ENCODE measurements at places on chromosomes 16 and 17.
A peak's percentile ranks its signal among the peaks of the same experiment; 100 is the strongest.

DNA sequence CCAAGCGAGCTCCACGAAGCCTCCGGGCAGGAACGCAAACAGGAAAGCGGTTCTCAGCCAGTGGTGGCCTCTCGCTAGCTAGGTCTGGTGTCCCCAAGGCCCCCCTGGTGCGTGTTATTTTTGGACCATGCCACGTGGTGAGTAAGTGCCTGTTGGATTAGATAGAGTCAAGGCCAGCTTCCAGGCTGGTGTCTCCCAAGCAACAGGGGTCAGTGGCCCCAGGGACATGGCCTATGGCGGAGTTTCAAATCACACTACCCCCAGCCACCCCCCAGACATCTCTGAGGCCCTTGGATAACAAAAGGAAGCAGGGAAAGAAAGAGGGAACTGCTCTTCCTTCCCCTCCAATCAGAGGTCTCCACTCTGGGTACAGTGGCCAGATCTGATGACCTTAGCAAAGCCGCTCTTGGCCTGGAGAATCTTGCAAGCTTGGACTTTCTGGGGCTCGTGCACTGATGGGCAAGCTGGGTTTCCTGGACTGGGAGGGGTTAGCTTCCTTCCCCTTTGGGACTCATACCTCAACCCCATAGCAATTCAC is 58.2 kb downstream of the MAF start:
- no peak for DNase-seq

GRCh38 chr17:13743906-13744305 is 142.2 kb upstream of the HS3ST3A1 start:
- no peak for DNase-seq

GRCh38 chr17:36731811-36732210 is 130.4 kb downstream of the MRM1 start:
- no peak for DNase-seq

DNA sequence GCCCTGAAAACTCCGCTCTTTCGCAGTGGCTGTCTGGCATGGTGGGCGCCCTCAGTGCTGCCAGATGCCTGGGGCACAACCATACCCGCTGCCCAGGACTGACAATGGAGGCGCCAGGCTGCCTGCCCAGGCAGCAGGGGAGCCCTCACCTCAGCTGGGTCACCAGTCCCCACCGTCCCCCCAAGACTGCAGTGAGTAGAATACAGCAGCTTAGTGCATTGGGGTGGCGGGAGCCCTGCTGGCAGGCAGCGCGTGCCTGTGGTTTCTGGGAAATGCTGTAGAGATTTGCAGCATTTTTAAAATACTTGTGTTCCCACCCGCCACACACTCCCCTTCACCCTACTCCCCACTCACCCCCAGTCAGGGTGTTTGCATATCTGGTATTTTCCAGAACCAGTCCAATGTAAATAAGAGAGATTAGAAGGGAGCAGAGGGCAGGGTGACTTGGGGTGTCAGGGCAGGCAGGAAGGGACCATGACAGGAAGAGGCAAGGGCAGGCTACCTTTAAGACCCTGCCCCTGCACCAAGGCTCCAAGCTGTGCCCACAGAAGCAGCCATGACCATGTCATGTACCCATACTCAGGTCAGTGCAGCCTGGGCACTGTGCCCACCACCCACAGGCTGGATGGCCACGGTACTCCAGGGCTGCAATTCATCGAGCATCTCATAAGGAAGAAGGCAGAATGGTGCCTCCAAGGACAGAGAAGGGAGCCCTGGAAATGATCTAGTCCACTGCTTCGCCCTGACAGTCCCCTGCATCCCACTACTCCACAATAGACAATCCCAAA is 21.5 kb downstream of the MYO18A start:
- DNase-seq = no peak

DNA sequence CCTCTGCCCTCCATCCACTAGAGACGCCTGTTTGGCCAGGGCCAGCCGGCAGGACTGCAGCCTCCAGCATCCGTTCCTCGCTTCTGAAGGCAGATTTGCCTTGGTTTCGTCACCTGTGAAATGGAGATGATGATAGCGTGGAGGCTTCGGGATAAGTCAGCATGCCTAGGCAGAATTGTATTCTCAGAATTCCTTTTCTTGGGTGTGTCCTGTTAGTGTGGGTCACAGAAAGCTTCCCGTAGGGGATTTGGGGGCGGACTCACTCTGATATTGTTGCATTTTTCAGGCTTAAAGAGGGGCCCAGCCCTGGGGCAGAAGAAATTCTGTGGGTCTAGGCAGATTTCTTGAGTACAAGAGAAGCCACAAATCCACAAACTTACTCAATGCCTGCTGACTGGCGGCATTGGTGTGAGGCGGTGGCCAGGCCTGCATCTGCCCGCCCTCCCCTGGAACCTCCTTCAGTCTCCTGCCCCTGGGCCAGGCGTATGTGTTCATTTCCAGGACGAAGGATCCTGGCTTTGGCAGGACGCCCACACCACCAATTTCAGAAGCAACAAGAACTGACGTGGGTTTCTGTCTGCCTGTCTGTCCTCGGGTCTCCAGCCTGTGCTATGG is 17.6 kb downstream of the CCDC42 start:
- no peak for DNase-seq

- no peak for DNase-seq
Observed at GRCh38 chr16:17769065-17769464, 298.3 kb upstream of the XYLT1 start.

DNA sequence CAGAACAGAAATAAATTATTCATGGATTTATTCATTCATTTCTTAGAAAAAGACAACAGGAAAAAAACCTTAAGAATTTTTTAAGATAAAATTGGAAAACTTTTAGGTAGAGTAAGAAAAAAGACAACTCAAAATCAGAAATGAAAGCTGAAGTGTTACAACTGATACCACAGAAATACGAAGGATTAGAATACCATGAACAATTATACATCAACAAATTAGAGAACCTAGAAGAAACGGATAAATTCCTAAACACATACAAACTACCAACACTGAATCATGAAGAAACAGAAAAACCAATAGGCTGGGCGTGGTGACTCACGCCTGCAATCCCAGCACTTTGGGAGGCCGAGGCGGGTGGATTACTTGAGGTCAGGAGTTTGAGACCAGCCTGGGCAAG is 27.8 kb downstream of the CTRB2 start:
- no peak for DNase-seq

GRCh38 chr16:85987750-85988078 is 88.8 kb downstream of the IRF8 start:
- DNase-seq = no peak

GRCh38 chr16:10601444-10602408 is 21.3 kb upstream of the EMP2 start:
- no peak for DNase-seq

DNA sequence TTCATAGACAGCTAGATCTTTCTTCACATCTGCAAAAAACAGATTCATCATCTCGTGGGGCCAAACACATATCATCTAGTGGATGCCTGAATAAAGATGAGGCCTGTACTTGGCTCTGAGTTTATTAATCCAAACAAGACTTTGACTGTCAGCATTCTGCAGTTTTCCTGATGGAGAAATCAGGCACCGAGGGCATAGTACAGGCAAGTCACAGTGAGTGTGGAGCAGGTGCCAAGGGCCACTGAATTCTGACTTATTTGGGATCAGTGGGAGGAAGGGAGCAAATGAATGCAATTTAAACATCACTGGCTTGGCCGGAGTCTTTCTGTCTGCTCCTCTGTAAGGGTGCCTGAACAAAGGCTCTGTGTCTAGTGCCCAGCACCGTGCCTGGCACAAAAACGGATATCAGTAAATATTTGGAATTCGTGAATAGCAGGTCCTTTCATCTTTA is 975 bp downstream of the CFAP20 start:
- no peak for DNase-seq

GRCh38 chr17:27551701-27552248 is 79.2 kb upstream of the LGALS9 start:
- DNase-seq = no peak

DNA sequence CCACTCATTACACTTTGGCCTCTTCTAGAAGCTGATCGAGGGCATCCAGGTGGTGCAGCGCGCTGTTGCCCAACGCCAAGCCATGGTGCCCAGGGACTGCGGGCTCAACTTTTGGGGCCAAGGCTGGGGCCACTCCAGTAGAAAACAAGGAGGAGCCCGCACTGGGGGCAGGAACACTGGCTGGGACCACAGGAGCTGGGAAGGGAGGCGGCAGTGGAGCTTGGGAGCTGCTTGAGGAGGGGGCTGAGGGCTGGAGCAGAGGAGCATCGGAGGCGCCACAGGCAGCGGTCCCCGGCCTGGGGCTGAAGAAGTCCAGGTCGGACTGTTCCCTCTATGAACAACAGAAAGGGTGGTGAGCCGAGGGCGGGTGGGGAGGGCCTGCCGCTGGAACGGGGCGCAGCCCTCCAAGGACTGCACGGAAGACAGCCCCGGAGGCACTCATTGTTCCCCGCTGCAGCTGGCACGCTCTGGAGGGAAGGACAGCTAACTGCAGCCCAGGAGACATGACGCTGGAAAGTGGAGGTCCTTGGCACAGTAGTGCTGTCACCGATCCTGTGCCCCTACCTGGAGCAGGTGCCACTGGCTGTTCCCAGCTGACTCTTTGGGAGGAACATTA is 21.5 kb downstream of the GGA3 start:
- DNase-seq = no peak

- DNase-seq = no peak
Observed at GRCh38 chr17:50635982-50636803, 1.5 kb downstream of the ABCC3 start.

DNA sequence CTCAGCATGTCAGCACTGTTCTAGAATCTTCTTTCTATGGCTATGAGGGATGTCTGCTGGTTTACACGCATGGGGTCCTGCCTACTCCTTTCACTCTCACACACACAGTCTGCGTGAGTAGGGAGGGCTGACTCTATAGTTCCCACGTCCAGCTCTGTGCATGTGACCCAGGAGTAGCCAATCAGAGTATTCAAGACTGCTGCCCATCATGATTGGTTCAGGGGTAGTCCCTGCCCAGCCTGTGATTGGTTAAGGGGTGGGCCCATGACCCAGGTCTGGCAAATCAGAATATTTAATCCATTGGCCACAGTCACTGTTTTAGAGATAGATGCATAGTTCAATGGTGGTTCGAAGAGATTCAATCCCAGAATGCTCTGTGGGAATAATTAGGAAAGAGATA is 151.3 kb upstream of the IRX3 start:
- DNase-seq = no peak

DNA sequence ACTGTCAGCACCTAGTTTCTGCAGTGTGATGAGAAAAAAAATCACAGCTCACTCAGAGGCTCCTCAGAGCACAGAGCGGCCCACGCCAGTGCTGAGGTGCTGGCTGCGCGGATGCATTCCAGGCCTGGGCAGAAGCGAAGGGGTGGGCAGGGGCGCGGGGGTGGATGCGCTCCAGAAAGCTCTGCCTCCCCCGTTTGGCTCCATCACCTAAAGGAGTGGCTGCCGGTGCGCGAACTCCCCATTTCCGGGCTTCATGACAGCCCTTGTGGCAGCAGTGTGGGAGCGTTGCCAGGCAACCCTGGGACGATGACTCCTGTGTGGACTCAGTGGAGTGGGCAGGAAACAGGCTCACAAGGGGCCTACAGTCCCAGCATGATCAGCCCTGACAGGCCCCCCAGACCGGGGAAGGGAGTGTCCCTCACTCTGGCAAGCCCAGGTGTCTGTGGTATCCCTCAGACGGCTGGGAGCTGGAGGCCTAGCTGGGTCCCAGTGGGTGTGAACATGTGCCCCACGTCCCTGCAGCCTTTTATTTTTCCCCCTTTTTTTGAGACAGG is 32.8 kb upstream of the NUDT16L1 start:
- DNase-seq = no peak

- no peak for DNase-seq
Observed at GRCh38 chr17:49742166-49742638, 21.7 kb downstream of the FAM117A start.

DNA sequence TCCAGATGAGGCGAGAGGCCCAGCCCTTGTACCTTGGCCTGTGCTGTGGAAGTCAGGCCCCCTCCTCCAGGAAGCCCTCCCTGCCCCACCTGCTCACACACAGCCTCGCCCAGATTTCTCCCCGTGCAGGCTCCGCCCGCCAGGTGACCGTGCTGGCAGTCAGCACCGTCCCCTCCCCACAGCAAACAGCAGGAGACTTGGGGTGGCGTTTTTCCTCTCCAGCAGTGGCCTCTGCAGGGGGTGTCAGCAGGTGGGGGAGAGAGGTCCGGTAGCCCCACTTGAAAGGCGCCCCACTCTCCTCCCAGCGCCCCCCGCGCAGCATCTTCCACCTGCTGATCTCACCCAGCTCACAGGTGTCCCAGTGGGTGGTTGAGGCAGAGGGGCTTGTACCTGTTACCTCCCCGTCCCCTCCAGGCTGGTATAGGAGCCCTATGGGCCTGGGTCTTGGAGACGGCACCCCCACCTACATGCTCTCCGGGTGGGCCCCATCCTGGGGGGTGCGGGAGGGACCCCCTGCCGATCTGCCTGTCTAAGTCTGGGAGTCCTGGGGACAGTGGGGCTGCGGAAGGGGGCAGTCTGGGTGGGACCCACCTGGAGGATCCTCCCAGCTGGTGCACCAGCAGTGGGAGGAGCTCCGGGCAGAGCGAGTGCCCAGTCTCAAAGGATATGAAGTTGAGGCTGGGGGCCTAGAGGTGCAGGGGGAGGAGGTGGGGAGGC is 4.2 kb upstream of the C1QTNF8 start:
- no peak for DNase-seq

DNA sequence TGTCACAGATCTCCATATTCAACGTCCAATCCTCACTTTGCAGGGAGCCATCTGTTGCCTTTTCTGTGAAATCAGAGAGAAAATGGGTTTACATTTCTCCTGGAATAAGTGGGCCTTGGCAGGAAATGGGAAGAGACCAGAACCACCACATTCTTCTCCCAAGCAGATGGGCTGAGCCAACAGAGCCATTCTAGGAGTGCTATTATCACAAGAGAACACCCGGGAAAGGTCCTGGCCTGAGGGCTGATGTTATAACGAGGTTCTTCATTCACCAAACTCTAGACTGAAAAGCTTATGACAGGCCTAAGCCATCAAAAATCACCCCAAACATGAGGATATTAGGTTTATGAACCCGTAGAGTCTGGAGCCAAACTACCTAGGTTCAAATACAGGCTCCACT is 64.7 kb downstream of the TOM1L2 start:
- no peak for DNase-seq

GRCh38 chr16:56999409-57000270 is 10.3 kb downstream of the NLRC5 start:
- no peak for DNase-seq

- DNase-seq = no peak
Observed at GRCh38 chr16:74626741-74627416, 20.0 kb upstream of the GLG1 start.

GRCh38 chr17:8056232-8056975 is 17.5 kb downstream of the ALOX15B start:
- DNase-seq = peak; percentile 48
